ENCODE measurements at places on chromosomes 2 and 18. TPM values are rescaled to one million over a fixed set of nuclear protein-coding genes. Genes with fewer than 3 reads are reported as not detected.

GRCh38 chr2:218655751-218656150 lies 3.7 kb downstream of the ZNF142 start:
- DNase-seq, result no peak
- no peak overlapping the region for H3K4me3 ChIP-seq
- H3K27me3 ChIP-seq, result no peaks in the 10 kb centered on the region
- H3K4me1 ChIP-seq, result peaks cover 8% of the 10 kb centered on the region
- H3K27ac ChIP-seq, result no peak overlapping the region

HSBP1L1 gene
- total RNA-seq, result 59.6 TPM

UGT1A10 gene
- total RNA-seq, result 45.2 TPM

CNGA3 gene
- 0.35 TPM for total RNA-seq

GRCh38 chr2:65877331-65878010 lies 445.1 kb upstream of the SPRED2 start:
- H3K4me3 ChIP-seq, result no peak overlapping the region
- no peak for DNase-seq
- H3K27me3 ChIP-seq, result no peaks in the 10 kb centered on the region
- H3K4me1 ChIP-seq, result no peaks in the 10 kb centered on the region

GRCh38 chr2:165863810-165864261 lies 69.8 kb upstream of the GALNT3 start:
- no peaks in the 10 kb centered on the region for H3K4me1 ChIP-seq
- no peaks in the 10 kb centered on the region for H3K36me3 ChIP-seq
- H3K27ac ChIP-seq, result no peak overlapping the region
- DNase-seq, result no peak
- H3K4me3 ChIP-seq, result no peak overlapping the region

GRCh38 chr2:185952100-185952499 lies 213.5 kb downstream of the FSIP2 start:
- H3K27me3 ChIP-seq, result no peaks in the 10 kb centered on the region
- no peaks in the 10 kb centered on the region for H3K36me3 ChIP-seq
- H3K4me1 ChIP-seq, result no peaks in the 10 kb centered on the region
- no peak overlapping the region for H3K4me3 ChIP-seq

GRCh38 chr2:175792199-175792598 lies 209.9 kb downstream of the LNPK start:
- H3K4me3 ChIP-seq, result no peak overlapping the region
- no peak for DNase-seq
- H3K27ac ChIP-seq, result no peak overlapping the region
- no peaks in the 10 kb centered on the region for H3K27me3 ChIP-seq

GRCh38 chr2:129068543-129068942 lies 749.9 kb upstream of the HS6ST1 start:
- no peaks in the 10 kb centered on the region for H3K36me3 ChIP-seq
- H3K27ac ChIP-seq, result no peak overlapping the region
- no peak overlapping the region for H3K4me3 ChIP-seq
- DNase-seq, result no peak
- H3K27me3 ChIP-seq, result no peaks in the 10 kb centered on the region
